Right renal cortex interstitium (tissue), 3 donors: ENCODE measurements at places on chromosomes 2 and 18.

DNA sequence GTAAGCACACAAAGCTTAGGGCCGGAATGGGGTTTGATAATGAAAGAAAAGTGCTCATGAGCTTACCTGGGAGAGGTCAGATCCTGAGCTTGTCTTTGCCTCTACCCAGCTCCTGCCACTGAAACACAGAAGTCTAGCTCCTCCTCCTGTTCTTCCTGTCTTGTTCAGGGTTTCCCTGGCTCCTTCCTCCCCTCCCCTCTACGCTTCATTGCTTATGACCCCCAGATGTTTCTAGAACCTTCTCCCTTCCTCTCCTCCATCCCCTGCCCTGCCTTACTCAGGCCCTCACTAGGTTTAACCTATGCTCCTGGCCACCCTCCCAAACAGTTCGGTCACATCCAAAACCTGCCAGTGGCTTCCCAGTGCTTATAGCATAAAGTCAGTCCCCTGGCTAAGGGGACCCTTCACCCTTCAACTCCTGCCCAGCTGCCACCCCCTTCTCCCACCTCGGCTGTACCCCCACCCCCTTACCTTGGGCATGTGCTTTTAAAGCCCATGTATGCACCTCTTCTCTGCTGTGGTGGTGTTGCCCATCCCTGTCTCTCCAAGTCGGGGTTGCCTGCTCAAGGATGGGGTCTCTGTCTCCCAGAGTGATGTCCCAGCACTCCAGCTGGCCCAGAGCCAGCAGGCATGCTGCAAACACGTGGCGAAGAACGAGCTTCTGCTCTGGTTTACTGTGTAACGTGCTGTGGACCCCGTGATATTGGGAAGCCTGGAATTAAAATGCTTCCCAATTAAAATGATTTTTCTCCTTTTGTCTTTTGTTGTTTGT, 233.6 kb downstream of the TPGS2 start:
- DNase-seq: no peak

- DNase-seq: peak; percentile 65
These were observed 60.3 kb upstream of the SP3 start for GRCh38 chr2:174025271-174026121.

DNA sequence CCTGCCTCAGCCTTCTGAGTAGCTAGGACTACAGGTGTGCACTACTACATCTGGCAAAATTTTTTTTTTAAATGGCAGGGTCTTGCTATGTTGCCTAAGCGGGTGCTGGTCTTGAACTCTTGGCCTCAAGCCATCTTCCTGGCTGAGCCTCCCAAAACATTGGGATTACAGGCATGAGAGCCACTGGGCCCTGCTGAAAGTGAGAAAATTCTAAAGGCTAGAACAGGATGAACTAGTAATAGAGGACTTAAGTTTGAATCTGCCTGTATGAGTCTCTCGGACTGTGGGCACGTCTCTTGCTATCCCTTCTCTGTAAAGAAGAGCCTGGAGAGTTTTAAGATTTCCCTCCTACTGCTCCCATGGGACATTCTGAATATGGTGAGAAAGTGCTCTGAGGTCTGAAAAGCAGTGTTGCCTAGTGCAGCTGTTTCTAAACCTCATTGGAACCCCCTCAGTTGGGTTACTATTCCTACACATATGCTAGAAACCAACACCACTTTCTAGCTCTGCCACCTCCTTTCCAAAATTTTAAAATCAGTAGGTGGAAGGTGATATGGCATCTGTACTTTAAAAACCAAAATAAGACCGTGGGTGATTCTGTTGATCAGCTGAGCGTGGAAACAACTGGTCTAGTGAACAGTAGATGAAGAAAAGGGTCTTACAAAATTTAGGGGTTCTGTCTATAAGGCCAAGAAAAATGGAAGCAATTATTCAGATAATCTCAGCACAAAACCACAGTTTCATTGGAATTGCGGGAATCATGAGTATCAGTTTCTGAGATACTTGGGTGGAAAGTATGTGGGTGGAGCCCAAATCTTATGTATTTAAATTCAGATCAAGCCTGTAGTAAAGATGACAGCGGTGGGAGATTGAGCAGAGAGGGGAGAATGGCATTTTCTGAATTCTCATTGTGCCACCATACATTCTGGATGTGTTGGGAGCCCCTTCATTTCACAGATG, 259.8 kb upstream of the CXCR4 start:
- no peak for DNase-seq

DNA sequence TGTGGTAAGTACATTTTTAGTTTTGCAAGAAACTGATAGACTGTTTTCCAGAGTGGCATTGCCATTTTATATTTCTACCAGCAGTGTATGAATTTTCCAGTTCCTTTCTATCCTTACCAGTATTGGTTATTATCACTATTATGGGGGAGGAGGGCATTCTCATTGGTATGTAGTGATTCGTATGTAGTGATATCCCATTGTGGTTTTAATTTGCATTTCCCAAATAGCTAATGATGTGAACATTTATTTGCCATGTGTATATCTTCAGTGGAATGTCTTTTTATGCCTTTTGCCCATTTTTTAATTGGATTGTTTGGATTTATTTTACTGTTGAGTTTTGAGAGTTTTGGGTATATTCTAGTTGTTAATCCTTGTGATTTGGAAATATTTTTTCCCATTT, 16.9 kb downstream of the EIF5B start:
- no peak for DNase-seq

DNA sequence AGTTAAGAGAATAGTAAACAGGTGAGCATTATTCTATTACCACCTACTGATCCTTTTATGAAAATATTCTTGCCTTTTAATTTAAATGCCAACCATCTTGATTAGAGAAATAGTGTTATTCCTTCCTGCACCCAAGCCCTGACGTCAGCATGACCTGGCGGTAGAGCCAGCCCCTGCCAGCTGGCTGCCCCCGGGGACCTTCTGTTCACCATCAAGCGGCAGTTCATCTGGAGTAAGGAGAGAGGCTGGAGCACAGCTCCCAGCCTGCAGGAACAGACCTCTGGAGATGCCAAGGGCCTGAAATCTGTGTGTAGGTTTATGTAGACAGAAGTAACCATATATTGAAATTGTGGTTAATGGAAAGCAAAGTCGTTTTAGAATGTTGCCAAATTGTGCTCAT, 171.8 kb downstream of the GBX2 start:
- DNase-seq: no peak

DNA sequence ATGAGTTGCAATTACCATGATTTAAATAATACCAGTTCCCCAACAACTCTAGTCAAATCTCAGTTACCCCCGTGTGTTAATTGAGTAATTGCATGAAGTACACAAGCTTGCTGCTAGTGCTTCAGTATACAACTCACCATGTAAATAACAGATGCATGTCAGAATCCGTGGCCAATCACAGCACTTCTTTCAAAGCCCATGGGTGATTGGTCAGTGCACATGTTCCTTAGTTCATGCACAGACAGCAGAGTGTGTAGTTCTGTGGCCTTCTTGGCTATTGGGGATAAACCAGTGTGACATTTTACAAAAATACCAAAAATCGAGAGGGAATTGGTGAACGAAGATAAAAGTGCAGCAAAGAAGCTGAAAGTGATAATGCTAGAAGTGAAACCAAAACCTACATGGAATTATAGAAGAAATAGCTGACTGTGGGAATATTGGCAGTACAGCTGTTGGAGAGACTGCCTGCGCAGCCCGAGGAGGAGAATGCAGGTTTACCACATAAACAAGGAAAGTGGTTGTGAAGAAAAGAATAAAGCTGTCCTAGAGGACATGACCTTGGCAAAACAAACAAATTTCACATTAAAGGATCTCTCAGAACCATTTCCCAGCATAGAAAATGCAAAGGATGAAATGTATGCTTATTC, 59.4 kb downstream of the NEDD4L start:
- no peak for DNase-seq

GRCh38 chr2:95333056-95333455, 35.9 kb downstream of the KCNIP3 start:
- DNase-seq: no peak

DNA sequence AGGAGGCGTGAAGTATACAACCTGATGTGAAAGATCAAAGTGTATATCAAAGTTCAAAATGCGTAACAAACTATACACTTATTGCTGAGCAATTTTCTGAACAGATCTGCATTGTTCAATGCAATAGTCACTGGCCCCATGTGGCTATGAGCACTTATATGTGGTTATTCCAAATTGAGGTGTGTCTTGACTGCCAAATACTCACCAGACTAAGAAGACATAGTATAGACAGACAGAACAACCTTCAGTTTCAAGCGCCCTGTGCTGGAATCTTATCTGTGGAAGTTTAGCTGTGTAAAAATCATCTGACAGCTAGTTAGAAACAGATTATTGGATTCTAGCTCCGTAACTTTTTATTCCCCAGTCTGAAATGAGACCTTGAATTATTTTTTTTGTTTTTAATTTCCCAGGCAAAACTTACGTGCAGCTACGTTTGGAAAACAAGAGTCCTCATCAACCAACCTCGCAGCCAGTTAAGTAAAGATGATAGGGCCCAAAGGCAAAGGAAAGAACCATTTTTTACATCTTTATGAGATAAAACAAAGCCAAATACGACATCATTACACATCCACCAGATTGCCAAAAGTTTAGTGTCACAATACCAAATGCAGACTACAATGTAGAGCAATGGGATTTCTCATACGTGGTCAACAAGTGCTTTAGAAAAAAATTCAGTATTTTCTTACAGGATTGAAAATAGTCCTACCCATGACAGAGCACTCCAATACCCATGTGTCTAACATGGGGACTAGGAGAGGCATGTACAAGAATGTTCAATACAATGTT, 37.2 kb downstream of the MBOAT2 start:
- DNase-seq: no peak

- DNase-seq: no peak
These were observed 26.8 kb downstream of the SMAD7 start for GRCh38 chr18:48923746-48924629.

DNA sequence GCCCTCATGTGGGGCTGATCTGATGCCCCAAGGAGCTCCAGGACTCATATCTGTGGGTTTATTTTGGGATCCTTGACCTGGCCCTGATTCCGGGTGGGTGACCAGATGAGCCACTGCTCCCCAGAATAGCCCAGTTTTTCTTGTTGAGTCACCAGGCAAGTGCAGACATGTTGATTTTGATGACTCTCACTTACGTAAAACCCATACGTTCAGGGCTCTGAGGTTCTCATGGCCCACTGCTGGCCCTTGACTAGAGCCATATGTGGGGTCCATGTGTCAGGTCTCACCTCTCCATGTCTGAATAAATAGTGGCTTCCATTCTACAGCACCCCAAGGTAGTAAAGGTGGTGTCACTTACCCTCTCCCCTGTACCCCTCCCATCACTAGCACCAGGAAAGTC, 41.9 kb downstream of the CDC42EP3 start:
- DNase-seq: no peak

GRCh38 chr2:85503851-85504777, 34.9 kb upstream of the MAT2A start:
- no peak for DNase-seq

GRCh38 chr2:38386377-38386776, 9.3 kb upstream of the ATL2 start:
- no peak for DNase-seq

GRCh38 chr2:224971214-224971613, 71.1 kb downstream of the DOCK10 start:
- no peak for DNase-seq

GRCh38 chr18:75521816-75522215, 94.3 kb upstream of the SMIM21 start:
- no peak for DNase-seq

- DNase-seq: no peak
These were observed 194.9 kb downstream of the LRATD1 start for GRCh38 chr2:14827226-14828023.
